ENCODE measurements at places on chromosomes 7 and 10.
A peak's percentile ranks its signal among the peaks of the same experiment; 100 is the strongest.

GRCh38 chr7:29858191-29858951, 52.1 kb downstream of the WIPF3 start:
- peak; percentile 4 for DNase-seq

DNA sequence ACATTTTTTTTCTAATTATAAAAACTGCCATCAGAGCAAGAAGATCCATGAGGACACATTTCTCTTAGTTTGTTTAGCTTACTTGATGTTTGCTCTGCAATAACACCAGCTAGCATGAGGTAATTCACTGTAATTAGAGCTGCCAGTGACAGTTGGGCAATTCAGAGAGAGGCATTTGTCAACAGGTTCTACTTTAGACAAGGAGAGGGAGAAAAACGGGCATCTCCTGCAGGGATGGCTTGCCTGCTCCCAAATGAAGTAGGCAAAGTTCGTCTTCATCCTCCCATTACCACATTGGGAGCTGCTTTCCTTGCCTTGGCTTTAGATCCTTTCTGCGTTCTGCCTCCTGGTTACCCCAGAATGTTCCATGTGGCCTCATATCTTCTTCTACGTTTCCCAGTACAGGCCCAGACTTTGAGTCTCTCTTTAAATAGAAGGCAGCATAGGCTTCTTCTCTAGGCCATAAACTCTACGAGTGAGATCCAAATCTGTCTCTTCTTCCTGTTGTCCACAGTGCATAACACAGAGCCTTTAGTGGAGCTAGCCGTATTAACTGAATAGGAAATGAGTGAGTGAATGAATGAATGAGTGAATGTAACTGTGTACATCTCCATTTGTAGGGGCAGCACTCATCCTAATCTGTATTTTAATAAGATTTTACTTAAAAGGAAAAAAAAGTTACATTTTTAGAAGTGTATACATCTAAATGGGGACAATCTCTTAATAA, 21.2 kb downstream of the ASB15 start:
- no peak for DNase-seq

GRCh38 chr7:28958235-28958979, at the start of gene TRIL:
TRIL (minus strand) TSS chr7:28958330; CDS start chr7:28958046, 284 bp downstream.
- peak; percentile 71 for DNase-seq

DNA sequence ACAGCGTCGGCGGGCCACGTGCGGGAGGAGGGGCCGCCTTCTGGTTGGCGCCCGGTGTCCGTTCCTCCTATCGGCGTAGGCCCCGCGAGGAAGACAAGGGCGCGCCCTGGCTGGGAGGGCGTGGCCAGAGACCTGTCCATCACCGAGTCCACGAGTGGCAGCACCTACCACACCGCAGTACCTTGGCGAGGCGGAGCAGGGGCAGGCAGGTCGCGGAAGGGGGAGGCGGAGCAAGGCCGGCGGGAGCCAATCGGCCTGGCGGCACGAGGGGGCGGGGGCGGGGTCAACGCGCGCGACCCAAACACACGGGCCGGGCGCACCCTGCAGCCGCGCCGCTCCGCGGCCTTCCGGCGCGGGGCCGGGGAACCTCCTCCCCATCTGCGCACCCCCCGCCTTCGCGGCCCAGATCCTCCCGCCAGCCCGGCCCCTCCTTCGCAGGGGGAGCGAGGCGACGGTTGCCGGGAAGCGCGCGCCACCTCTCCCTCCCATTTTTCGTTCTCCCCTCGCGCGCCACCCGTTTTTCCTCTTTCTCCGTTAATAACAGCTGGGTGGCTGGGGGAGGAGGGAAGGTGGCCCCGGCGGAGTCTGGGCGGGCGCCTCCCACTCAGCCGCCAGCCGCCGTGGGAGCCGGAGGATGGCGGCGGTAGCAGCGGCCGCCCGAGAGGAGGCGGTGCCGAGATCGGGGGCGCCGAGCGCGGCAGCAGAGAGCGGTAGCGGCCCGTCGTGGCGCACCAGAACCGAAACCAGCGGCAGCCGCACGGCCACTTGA, at the start of gene ZNRF2:
Gene ZNRF2 (plus strand): TSS at position 300 of the 769 bp plus-strand sequence. CDS start 761 bp downstream, outside the sequence.
- DNase-seq: peak; percentile 96

DNA sequence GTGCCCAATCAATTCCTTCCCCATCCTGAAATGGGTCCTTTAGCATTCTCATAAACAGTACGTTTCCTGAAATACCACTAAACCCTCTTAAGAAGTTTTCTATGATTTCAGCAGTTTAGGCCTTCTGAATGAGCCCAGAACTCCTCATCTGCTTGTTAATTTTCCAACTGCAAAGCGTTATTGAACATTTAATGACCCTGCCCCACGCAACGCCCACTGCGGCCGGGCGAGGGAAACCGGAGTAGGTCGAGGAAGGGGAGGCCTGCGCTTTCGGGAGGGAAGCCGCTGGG, 608 bp upstream of the UBN2 start:
- DNase-seq: no peak

- peak; percentile 40 for DNase-seq
Observed at GRCh38 chr7:131225619-131226513, 101.8 kb upstream of the MKLN1 start.

DNA sequence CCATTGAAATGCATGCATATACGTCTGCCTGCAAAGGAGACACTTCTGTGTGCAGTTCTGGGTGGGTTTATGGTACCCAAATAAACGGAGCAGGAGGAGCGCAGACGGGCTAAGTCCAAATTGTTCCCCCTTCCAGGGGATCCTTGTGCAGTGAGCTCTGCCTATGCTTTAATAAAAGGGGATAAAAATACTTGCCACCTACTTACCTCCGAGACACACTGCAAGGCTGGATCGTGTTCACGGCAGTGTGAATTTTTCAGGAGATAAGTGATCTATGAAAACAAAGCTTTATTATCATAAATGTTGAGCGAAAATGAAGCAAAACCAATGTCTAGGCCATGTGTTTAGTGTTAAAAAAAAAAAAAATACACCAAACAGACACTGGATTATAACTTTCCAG, 308.8 kb upstream of the AOAH start:
- no peak for DNase-seq

All from fibroblast of skin of right quadriceps (primary cell).